Activated gamma-delta T cell treated with anti-CD3 and anti-CD28 coated beads, Interleukin-2, amount 50 U/mL, for 16 hours (primary cell): ENCODE measurements at places on chromosomes 7 and 10.
A peak's percentile ranks its signal among the peaks of the same experiment; 100 is the strongest.

DNA sequence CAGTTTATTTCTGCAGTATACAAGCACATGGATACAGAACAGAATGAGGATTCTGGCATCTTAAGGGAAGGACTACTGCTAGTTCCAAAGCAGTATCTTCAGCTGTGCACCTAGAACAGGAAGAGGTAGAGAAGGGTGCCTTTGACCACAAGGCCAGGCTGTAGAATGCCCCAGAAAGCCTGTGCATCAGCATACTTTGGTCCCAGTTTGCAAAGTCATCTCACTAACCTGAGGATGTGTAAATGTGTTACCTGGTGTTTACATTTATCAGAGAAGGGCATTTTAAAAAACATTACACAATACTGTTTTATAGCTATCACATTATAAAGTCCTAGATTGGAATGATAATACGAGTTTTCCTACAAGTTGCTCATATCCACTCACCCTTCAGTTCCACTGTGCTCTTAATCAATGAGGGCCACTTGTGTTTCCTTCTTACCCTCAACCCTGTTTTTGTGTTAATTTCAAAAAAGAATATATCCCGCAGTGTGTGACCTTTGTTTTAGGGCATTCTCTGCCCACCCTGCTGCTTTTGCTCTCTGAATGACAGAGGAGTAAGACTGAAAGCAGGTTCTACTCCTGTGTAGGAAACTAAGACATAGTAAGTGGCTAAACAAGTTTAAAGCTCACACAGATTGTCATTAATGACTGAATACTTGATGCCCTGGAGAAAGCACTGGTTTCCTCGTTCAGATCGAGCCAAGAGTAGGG is 3.4 kb downstream of the SLC35G1 start:
- DNase-seq = no peak

GRCh38 chr7:4706384-4707216 is 24.5 kb downstream of the FOXK1 start:
- DNase-seq = no peak

GRCh38 chr7:148699024-148699781 is 500 bp downstream of the CUL1 start:
- peak; percentile 12 for DNase-seq

- DNase-seq = no peak
These were observed 335.4 kb upstream of the ANKRD30A start for GRCh38 chr10:36789974-36790373.

- DNase-seq = no peak
These were observed 2.1 kb upstream of the BNIP3 start for GRCh38 chr10:131983780-131984179.

DNA sequence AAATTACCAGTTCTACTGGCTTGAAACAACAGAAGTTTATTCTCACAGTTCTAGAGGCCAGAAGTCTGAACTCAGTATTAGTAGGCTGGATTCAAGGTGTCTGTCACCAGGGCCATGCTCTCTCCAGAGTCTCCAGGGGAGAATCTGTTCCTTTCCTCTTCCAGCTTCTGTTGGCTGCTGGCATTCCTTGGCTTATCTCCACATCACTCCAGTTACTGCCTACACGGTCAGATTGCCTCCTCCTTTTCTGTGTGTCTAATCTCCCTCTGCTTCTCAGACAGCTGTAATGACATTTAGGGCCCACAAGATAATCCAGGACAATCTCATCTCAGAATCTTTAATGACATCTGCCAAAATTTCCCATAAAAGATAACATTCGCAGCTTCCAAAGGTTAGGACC is 36.6 kb downstream of the MAPK8 start:
- no peak for DNase-seq

GRCh38 chr10:130389906-130390305 is 253.7 kb downstream of the GLRX3 start:
- no peak for DNase-seq

DNA sequence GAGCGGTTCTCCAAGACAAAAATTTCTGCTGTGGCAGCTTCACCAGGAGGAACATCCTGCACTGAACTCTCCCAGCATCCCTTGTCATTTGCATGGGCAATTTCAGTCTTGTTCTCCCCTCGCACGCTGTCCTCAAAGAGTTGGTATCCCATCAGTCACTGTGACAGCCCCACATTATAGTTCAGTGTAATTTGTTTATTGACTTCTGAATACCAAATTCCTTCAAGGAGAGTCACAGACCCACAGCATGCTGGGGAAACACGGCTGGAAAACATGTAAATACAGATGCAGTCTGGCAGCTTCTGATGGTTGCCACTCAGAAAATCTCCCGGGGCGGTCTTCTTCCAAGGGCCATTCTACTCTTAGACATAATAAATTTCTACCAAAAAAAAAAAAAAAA is 151.0 kb upstream of the NEBL start:
- no peak for DNase-seq

- DNase-seq = no peak
These were observed 103.3 kb upstream of the ARMC3 start for GRCh38 chr10:22824520-22824919.

GRCh38 chr10:130990486-130990885 is 321.0 kb downstream of the TCERG1L start:
- no peak for DNase-seq

- DNase-seq = peak; percentile 36
These were observed 67.6 kb upstream of the DDC start for GRCh38 chr7:50632561-50633413.

- no peak for DNase-seq
These were observed 94.1 kb upstream of the PCBD1 start for GRCh38 chr10:70982443-70982842.

DNA sequence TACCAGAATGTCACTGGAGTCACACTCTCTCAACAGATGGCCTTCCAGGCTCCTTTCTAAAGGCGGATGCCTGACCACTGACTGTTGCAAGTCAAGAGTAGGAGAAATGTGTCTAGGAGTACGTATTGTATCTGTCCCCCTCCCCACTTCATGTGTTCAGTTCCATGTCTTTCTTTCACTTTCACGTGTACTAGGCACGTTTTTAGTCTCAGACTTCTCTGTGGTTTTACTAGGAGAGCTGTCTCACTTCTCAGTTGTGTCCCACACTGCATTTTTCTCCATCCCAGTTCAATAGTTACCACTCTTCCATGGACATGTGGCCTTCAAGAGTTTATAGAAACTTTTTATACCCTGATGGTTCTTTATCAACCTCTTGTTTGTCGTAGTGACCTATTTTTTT is 893.0 kb downstream of the NRG3 start:
- DNase-seq = no peak

- no peak for DNase-seq
These were observed 41.5 kb downstream of the ASB4 start for GRCh38 chr7:95527033-95527775.

DNA sequence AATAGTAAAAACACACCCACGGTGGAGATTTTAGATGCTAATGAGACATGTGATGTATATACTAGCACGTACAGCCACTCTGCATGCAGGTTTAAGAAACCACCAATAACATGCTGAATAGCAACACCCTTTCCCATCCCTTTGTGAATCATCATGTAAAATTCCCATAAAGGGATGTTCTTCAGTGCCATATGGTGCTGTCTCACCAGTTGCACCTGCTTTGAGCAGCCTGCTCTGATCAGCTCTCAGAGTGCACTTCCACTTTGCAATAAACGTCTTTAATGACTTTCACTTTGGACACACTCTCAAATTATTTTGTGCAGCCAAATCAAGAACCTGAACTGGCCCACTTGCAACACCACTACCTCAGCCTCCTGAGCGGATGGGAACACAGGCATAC is 615.0 kb downstream of the ANKRD7 start:
- DNase-seq = no peak

DNA sequence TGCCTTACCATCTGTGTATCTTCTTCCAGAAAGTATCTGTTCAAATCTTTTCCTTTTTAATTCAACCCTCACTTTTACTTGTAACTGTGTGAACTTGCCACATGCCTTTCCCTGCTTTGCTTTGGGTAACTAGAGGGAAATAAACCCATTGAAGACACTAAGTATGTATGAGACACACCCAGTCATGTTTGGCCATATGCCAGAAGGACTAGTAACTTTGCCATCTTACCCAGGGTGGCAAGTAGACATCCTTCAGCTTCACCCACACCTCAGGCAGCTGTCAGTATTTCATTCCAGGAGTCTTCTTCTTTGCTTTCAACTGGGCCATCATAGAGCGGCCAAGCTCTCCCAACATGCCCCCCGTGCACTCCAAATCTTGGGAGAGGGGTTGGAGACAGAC is 323.1 kb downstream of the TNS3 start:
- DNase-seq = no peak

- no peak for DNase-seq
These were observed 74.8 kb upstream of the FOXK1 start for GRCh38 chr7:4607311-4607729.

DNA sequence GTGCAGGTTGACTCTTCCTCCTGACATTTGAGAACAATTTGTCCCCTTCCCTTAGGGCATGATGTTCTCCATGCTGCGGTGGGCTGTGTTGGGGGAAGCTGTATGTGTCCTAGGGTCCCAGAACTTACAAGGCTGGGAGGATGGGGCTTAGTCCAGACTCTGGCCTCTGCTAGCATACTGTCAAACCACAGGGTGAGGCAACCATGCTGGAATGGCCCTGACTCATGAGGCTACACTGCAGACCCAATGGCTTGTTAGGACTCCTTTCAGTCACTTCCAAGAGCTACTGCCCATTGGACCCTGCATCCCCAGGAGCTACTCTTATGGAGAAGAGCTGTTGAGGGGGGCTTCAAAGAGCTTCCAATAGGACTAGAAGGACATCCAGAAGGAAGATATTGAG is 20.1 kb upstream of the FAM170B start:
- DNase-seq = no peak

DNA sequence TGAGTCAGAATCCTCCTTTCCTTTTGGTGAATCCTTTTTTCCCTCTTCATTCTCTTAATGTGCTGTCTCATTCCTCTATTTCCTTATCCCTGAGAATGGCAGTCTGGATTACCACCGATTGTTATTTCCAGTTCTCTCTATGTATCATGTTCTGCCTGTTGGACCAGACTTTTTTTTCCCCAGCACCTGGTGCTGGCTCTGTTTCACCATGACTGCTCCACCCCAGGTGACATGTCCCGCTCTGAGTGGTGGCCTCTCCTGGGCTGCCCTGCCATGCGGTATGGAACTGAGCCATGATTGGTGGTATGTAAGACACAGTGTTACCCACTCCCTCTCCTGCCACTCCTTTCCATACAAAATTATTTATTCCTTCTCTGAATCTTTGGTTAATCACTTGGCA is 399.9 kb downstream of the GATA3 start:
- no peak for DNase-seq

GRCh38 chr7:156667110-156667426 is 26.5 kb downstream of the RNF32 start:
- no peak for DNase-seq

DNA sequence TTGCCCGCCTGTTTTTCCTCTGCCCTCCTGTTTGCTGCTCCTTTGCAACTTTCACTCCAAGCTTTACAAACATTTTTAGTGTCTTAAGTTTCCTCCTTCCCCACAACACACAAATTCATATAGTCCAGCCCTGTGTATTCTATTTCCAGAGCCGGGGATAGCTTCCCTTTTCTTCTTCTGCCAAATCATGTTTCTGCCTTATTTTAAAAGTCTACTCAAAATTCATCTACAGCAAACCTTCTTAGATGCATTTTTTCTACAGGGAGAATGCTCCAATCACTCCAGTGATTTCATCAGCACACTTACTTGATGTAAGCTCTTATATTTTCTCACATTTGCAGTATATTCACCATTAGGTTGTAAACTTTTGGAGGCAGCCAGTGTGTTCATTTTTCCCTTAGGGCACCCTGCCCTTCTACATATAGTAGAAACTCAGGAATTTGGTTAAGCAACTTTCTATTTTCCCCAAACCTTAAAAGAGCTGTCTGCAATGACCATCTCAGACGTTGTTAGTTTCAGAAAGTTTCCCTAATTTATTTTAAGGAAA is 12.4 kb upstream of the ACTA2 start:
- DNase-seq = no peak

- DNase-seq = no peak
These were observed 162.6 kb downstream of the ADAM12 start for GRCh38 chr10:126225672-126226008.

DNA sequence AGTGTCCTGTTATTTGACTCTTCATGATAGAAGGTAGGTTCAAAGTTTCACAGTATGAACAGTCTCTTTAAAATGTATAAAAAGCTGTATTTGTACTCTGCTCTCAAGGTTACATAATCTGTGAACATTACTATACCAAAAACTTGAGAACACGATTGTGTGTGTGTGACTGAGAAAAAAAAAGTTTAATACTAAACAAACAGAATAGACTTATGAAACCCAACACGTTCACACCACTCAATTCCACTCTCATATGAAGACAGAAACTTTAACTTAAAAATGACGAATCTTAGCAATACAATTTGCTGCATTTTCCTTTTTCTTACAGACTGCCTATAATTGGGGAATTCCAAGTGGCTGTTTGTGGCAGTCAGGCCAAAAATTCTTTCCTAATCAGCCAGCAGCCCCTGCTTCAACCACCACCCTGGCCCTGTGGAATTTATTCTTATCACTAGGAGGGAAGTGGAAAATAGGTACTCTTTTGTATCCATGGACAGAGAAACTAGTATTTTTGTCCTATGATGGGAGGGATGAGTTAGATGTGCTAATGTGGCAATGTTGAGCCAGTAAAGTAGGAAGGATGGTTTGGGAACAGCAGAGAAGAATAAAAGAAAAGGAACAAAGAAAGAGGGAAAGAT is 42.8 kb downstream of the MINDY3 start:
- no peak for DNase-seq

GRCh38 chr10:129552119-129552518 is 85.1 kb downstream of the MGMT start:
- DNase-seq = no peak

- no peak for DNase-seq
These were observed 18.2 kb downstream of the DNAJC12 start for GRCh38 chr10:67819768-67820204.

GRCh38 chr7:232410-233248 is 40.3 kb downstream of the FAM20C start:
- DNase-seq = no peak

DNA sequence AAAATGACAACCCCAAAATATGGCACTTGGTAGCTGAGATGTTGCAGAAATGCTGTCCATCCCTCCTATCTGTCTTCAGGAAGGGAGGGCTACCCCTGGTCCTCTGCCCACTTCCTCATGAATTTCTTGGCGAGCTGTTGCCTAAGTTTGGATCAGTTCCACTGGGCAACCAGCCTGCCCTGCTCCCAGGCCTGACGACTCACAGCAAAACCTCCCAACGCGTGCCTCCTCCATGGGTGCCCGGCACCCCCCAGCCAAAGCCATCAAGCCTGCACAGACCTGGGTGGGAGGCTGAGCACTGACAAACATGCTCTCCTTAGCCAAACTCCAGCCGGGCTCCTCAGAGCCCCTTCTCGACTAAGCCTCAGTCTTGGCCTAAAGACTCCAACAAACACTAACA is 8.9 kb downstream of the VSTM4 start:
- DNase-seq = no peak

DNA sequence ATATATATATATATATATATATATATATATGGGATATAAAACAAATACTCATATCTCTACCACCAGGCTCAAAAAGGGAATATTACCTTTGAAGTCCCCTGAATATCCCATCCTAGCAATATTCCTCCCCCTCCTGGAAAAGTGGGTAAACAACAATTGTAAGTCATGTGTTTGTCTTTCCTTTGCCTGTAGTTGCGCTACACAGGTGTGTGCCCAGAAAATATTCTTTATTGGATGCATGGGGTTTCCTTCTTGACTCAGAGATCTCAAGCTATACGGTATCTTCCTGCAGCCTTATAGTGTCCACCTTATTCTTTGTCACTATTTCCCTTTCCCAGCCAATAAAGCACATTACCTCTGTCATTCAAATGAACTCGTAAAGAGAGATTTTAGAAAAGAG is 54.2 kb downstream of the MET start:
- DNase-seq = no peak

- no peak for DNase-seq
These were observed 41.3 kb downstream of the IL2RA start for GRCh38 chr10:6020826-6021225.
